ENCODE measurements at places on chromosomes 3 and 15.

DNA sequence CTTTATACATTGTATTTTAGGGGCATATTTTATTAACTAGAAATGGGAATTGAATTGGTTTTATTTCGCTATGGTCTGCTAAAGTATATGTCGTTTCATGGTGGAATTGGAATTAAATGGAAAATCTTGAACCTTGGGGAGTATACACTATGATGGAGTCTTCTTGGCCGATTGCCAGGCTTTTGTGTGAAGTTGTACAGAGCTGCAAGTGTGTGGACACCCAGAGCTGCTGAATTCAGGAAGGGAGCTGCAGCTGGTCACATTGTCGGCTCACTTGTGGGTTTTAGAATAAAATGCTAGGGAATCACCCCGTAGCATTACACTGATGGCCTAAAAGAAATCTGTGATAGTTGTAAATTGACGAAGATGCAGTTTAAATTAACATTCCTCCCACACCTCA is 35.1 kb downstream of the USP3 start:
- no peak for DNase-seq

GRCh38 chr3:134239538-134239937 is 11.1 kb downstream of the RYK start:
- DNase-seq = no peak

DNA sequence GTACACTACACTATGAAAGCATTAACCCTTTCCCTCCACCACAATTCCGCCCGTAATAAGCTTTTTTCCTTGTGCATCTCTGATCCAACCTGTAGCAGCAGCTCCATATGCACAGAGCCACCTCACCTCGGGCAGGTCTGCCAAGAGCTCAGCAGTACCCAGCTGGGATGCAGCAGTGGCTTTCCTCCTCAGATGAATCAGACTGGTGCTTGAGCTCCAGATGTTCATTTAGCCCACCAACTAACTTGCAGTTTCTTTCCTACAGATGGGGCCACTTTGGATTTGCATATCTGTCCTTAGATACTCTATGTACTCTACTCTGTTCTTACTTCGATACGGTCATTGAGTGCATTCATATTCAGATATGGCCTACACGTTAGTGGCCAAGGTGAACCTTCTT is 14.8 kb upstream of the FSIP1 start:
- no peak for DNase-seq

GRCh38 chr3:24023197-24023596 is 78.1 kb downstream of the NR1D2 start:
- no peak for DNase-seq

DNA sequence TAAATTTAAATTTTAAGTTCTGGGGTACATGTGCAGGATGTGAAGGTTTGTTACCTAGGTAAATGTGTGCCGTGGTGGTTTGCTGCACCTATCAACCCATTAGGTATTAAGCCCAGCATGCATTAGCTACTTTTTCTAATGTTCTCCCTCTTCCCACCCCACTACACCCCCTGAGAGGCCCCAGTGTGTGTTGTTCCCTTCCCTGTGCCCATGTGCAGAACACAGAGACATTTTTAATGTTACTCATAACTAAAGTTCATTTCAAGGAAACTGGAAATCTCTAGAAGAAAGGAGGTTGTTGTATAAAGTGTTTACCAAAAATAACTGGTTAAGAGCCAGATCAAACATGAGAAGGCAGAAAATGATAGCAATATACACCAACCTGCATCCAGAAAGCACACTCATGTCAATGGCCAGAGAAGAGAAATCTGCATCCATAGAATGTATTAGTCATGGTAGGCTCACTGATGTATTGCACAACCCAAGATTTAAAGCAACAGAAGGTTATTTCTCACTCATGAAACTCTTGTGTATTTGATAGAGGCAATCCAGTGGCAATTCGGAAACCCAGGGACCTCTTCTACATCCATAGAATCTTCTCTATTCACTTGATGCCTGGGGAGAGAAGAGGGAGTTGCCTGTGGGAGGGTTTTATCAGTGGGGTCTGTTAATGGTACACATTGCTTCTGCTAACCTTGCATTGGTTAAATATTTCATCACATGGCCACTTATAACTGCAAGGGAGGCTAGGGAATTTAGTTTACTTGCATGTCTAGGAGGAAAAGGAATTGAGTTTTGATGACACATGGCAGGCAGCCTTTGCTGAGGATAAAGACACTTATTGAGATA is 321.9 kb upstream of the RASGRP1 start:
- DNase-seq = no peak

DNA sequence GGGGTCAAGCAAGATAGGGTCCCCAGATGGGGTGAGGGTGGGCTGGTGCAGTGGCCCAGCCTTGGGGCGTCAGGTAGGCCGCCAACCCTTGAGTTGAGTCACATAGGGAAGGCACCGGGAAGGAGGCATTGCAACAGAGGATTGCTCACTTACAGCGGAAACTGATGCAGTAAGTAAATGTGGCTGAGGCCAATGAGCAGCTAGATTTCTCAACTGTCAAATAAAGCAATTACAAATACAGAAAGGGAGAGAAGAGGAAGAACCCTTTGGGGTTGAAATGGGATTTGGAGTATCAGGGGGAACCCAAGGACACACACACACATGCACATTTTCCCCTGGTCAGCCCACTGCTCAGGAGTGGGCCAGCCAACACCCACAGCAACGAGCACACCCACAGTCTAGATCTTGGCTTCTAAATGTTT is 44.0 kb downstream of the CHSY1 start:
- no peak for DNase-seq

GRCh38 chr3:190117981-190118380 is 2.7 kb downstream of the P3H2 start:
- no peak for DNase-seq

GRCh38 chr3:181703601-181704420 is 7.9 kb upstream of the SOX2 start:
- no peak for DNase-seq

DNA sequence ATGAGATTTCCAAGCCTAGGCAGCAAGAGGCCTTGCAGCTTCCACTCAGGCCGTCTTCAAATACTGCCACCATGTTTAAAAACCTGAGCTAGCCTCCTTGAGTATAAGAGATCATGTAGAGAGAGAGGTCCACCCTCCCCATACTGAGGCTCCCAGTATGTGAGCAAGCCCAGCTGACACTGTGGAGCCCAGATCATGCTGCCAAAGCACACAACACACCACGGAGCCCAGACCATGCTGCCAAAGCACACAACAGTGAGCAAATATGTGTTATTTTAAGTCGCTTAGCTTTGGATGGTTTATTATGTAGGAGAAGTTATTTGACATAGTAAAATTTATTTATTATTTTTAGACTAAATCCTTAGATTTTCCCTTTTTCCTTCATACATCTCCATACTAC is 333.7 kb downstream of the CTNNB1 start:
- no peak for DNase-seq

DNA sequence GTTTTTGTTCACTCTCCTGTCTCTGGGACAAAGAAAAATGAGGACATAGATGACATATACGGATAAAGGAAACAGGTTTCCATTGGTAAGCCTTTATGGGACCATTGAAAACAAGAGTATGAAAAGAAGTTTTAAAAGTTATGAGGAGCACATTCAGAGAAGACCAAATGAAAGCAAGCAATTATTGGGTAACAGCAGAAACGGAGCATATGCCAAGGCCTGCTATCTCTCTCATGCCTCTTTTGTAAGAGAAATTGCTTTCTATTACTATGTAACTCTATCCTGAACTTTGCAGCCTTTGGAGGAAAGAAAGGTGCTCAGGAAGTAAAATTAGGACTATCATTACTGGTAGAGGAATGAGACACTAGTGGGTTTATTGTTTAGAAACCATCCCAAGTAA is 14.9 kb upstream of the DPH6 start:
- no peak for DNase-seq

DNA sequence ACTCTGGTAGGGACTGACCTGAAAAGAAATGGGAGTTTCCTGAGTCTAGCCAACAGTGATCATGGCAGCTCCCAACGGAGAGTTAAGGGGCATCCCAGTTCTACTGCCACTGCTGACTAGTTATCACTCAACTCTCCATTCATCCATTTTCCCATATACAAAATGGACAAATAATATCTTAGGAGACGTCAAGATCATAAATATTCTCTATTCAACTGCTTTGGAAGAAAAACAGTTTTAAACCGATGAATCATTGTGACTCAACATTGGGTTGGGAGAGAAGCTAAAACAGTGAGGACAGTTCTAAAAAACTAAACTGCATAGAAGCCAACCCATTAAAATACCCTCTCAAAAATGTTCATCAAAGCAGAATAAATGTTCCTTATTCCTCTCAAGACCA is 57.6 kb upstream of the CHRM5 start:
- no peak for DNase-seq

GRCh38 chr3:58416191-58416590 is 17.4 kb downstream of the PDHB start:
- no peak for DNase-seq

GRCh38 chr15:92696096-92696495 is 40.5 kb upstream of the FAM174B start:
- no peak for DNase-seq

DNA sequence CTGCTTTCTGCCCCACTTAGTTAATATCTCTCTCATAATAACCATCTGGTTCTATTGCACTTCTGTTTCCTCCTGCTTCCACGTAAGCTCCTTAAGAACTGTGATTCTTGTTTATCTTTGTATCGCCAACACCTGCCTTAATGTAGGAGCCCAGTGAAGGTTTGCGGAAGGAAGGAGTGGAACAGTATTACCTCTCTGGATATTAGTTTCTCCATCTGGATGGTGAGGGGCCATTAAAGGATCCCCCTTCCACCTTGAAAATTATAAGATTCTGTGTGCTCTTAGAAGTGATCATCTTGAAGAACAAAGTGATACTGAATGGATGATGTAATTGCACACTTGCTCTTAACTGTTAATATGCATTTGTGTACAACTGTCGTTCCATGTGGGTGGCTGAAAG is 2.2 kb downstream of the CHRNA5 start:
- no peak for DNase-seq

GRCh38 chr3:114144909-114145688 is 33.8 kb downstream of the DRD3 start:
- no peak for DNase-seq

Data from GM19239 (cell line).